ENCODE measurements at places on chromosomes 3 and 15. TPM values are rescaled to one million over a fixed set of nuclear protein-coding genes. Genes with fewer than 3 reads are reported as not detected.

The EFL1 gene
- total RNA-seq: 9.7 TPM

The IMPG2 gene
- total RNA-seq: 0.09 TPM

The SLC24A5 gene
- not detected for total RNA-seq

The MME gene
- 1.9 TPM for total RNA-seq

The NXPE3 gene
- total RNA-seq: 2.6 TPM

The CHRD gene
- total RNA-seq: 18.4 TPM

The GOLGA8G gene
- not detected for total RNA-seq

The CELF6 gene
- 1.9 TPM for total RNA-seq

The ST8SIA2 gene
- not detected for total RNA-seq

The HCLS1 gene
- total RNA-seq: 2.5 TPM

The ITIH4 gene
- 276 TPM for total RNA-seq

The GOLGA6D gene
- not detected for total RNA-seq

DNA sequence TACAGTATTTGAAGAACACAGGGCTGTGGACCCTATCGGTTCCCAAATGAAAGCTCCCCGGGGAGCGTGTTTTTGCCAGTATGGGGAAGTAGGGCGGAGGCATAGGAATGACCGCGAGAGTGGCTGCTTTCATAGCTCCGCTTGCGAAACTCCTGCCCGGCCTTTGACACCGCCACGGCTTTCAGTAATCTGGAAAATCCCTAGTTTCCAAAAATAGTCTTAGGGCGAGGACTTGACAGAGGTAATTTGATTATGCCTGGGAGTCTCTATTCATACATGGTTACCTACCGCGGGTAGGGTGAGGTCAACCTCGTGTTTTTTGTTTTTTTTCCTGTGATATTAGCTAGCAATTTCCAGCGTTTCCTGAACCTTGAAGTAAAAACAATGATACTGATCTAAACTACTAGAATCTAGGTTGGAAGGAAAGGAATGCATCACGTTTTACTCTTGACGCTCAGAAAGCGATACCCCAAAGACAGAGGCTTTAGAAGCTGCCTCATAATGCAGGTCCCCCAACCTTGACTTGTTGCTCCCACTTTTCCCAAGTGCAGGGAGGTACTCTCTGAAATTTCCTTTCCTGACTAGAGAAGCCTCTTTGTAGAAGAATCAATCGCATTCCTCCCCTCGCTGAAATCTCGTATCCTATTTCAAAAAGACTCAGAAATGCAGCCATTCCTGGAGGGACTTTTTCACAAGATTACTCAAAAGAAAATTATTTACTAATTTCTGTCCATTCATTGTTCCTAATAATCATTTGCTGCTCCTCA is 894 bp upstream of the CCNL1 start:
- peak; percentile 84 for DNase-seq
- H3K4me3 ChIP-seq: peak overlapping the region; percentile 96
- H3K4me1 ChIP-seq: peaks cover 26% of the 10 kb centered on the region

- no peaks in the 10 kb centered on the region for H3K36me3 ChIP-seq
- no peaks in the 10 kb centered on the region for H3K27me3 ChIP-seq
- H3K27ac ChIP-seq: no peak overlapping the region
- no peak for DNase-seq
Observed at GRCh38 chr3:72346526-72346926, 501.7 kb downstream of the SHQ1 start.

DNA sequence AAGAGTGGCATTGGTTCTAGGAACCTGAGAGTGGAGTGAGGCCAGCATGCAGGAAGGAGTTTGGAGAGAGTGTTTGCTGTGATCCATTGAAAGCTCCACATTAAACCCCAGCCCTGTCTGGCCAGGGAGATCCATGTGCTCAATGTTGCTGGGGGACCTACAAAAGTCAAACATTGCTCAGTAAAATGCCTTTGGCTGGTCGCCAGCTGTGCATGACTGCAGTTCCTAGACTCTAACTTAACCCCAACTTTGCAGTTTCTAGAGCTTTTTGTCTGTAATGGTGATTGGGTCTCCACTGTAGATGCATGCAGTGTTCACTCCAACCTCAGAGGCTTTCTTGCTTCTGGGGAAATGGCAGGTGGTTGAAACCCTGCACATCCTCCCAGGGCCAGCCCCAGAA is 99.7 kb upstream of the ABHD17C start:
- H3K36me3 ChIP-seq: no peaks in the 10 kb centered on the region
- H3K4me3 ChIP-seq: no peak overlapping the region
- DNase-seq: no peak
- no peak overlapping the region for H3K27ac ChIP-seq
- H3K4me1 ChIP-seq: no peaks in the 10 kb centered on the region

- peak; percentile 74 for DNase-seq
- H3K4me3 ChIP-seq: peak within 1 kb of the TSS; percentile 89
- peaks cover 7% of the 10 kb centered on the region for H3K4me1 ChIP-seq
Observed at GRCh38 chr15:38252481-38253350, at the start of gene SPRED1. Gene SPRED1, plus strand, starts transcription at chr15:38252836. Its CDS starts 350 bp downstream, at chr15:38253186.

DNA sequence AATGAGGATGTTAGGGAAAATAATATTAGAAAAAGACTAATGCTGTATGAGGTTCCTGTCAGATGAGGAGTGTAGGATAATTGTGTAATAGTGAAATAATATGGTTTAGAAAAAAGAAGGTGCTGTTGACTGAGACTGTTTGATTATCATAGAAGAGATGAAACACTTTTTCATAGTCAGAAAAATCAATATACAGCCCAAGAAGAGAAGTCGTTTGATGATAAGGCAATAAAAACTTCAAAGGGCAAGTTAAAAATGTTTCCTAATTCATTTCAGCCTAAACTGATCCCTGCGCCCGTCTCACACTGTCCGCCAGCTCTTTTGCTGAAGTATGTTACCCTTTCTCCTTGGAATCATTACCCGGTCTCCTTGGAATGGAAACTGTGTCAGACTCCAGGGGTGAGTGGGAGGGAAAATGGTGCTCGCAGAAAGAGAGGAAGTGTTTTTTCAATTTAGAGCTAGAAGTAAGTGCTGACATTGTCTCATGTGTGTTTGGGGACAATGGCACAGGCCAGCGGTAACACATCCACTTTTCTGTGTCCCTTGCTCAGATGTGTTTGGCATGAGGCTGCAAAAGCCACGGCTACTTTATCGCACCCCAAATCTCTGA is 23.6 kb downstream of the DUT start:
- no peaks in the 10 kb centered on the region for H3K36me3 ChIP-seq
- DNase-seq: no peak
- H3K4me1 ChIP-seq: no peaks in the 10 kb centered on the region

GRCh38 chr3:14788644-14789043 is 30.1 kb upstream of the FGD5 start:
- H3K4me1 ChIP-seq: no peaks in the 10 kb centered on the region
- no peaks in the 10 kb centered on the region for H3K36me3 ChIP-seq
- H3K27me3 ChIP-seq: no peaks in the 10 kb centered on the region
- DNase-seq: no peak

DNA sequence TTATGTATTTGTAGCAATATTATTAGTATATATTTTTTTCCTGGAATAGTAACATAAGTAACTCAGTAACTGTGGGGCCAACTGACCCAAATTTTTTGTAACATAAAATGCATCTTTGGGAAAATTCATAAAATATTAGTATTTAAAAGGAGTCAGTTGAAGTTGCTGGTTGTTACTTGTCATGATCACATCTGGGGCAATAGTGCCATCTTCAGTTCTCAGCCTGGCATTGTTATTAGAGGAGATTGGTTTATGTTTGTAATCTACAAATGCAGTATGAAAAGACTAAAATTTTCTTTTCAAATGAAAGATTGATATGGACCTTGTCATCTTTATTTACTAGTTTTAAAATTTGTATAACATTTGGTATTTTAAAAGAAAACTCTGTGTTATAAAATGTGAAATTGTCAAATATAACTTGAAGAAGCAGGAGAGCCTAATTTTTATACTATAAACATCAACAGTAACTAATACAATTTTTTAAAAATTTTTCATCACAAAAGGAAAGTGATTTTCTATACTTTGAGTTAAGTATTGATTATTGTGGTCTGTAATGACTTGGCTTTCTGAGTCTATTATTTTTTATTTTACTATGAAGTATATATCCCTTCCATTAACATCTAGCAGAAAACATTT is 38.8 kb upstream of the MLF1 start:
- no peaks in the 10 kb centered on the region for H3K4me1 ChIP-seq
- H3K27ac ChIP-seq: no peak overlapping the region
- H3K4me3 ChIP-seq: no peak overlapping the region
- no peaks in the 10 kb centered on the region for H3K27me3 ChIP-seq
- DNase-seq: no peak
- H3K36me3 ChIP-seq: no peaks in the 10 kb centered on the region

DNA sequence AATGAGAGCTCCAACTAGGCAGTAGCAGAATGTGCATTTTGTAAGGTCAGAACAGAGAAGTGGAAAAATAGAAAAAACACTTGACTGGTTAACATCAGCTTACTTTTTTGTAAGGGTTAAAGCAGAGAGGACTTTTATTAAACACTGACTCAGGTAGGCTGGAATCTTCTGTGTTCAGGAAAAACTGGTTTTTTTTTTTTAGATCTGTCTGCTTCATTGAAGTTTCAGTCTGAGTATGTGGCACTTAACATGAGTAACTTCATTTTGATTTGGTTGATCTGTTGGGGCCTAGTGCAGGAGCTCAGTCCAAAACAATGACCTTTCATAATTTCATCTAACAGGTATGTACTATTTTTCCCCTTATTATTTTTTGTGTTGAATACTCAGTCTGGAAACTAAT is 141.1 kb downstream of the DOCK3 start:
- H3K36me3 ChIP-seq: no peaks in the 10 kb centered on the region
- H3K27me3 ChIP-seq: no peaks in the 10 kb centered on the region
- no peak overlapping the region for H3K4me3 ChIP-seq
- no peak overlapping the region for H3K27ac ChIP-seq

GRCh38 chr15:80906159-80906766 is 83.4 kb downstream of the MESD start:
- DNase-seq: no peak
- no peaks in the 10 kb centered on the region for H3K36me3 ChIP-seq
- H3K27me3 ChIP-seq: no peaks in the 10 kb centered on the region
- no peak overlapping the region for H3K4me3 ChIP-seq
- no peaks in the 10 kb centered on the region for H3K4me1 ChIP-seq

- no peaks in the 10 kb centered on the region for H3K4me1 ChIP-seq
- H3K4me3 ChIP-seq: no peak overlapping the region
- no peaks in the 10 kb centered on the region for H3K36me3 ChIP-seq
- H3K27ac ChIP-seq: no peak overlapping the region
Observed at GRCh38 chr3:101984356-101984755, 135.0 kb downstream of the NFKBIZ start.

DNA sequence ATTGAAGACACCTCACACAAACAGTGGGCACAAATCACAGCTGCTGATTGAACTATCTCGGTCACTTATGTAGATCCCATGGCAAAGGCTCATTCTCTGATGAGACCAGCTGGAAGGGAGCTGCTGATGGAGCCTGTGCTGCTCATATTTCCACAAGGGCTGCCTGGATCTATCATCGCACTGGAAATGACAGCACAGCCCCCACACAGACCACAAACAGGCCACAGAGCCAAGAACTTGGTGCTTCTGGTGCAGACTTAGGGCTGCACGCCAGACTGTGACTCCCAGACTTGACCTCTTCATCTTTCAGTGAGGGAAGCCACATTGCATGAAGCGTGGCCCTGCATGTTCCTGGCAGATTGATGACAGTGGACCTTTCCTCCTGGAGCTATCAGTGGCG is 197.6 kb downstream of the MINAR1 start:
- no peak overlapping the region for H3K4me3 ChIP-seq
- H3K36me3 ChIP-seq: no peaks in the 10 kb centered on the region
- H3K4me1 ChIP-seq: no peaks in the 10 kb centered on the region

GRCh38 chr3:187165144-187165543 is 25.8 kb upstream of the RPL39L start:
- DNase-seq: no peak
- no peaks in the 10 kb centered on the region for H3K4me1 ChIP-seq
- no peaks in the 10 kb centered on the region for H3K27me3 ChIP-seq
- no peaks in the 10 kb centered on the region for H3K36me3 ChIP-seq
- no peak overlapping the region for H3K4me3 ChIP-seq

- H3K27ac ChIP-seq: no peak overlapping the region
- H3K27me3 ChIP-seq: no peaks in the 10 kb centered on the region
- H3K36me3 ChIP-seq: no peaks in the 10 kb centered on the region
- DNase-seq: no peak
Observed at GRCh38 chr3:50806806-50807205, 132.1 kb downstream of the DOCK3 start.

GRCh38 chr3:107816107-107816506 is 274.7 kb downstream of the CD47 start:
- H3K27ac ChIP-seq: no peak overlapping the region
- no peaks in the 10 kb centered on the region for H3K4me1 ChIP-seq
- no peak overlapping the region for H3K4me3 ChIP-seq
- H3K36me3 ChIP-seq: no peaks in the 10 kb centered on the region
- no peak for DNase-seq
- no peaks in the 10 kb centered on the region for H3K27me3 ChIP-seq

- no peaks in the 10 kb centered on the region for H3K27me3 ChIP-seq
- H3K27ac ChIP-seq: no peak overlapping the region
- H3K4me1 ChIP-seq: no peaks in the 10 kb centered on the region
- no peaks in the 10 kb centered on the region for H3K36me3 ChIP-seq
- no peak for DNase-seq
Observed at GRCh38 chr3:123668906-123669305, 84.1 kb upstream of the HACD2 start.

- H3K27me3 ChIP-seq: no peaks in the 10 kb centered on the region
- H3K4me3 ChIP-seq: no peak overlapping the region
- H3K4me1 ChIP-seq: no peaks in the 10 kb centered on the region
Observed at GRCh38 chr3:12891985-12892839, 50.8 kb upstream of the RPL32 start.

DNA sequence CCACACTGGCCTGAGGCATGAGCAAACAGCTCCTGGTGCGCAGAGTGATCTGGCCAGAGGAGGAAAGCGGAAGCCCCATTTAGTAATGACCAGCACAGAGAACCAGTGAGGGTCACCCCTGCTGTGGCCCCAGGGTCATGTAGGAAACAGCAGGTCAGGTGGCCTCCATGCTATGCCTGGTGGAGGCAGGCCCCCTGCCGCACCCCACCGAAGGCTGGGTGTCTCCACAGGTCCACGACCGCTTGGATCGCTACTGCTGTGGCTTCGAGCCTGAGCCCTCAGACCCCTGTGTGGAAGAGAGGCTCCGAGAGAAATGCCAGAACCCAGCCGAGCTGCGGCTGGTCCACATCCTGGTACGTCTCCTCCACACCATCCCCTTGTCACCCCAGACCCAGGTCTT is 52.6 kb downstream of the POMGNT2 start:
- H3K4me3 ChIP-seq: no peak overlapping the region
- H3K4me1 ChIP-seq: no peaks in the 10 kb centered on the region
- no peaks in the 10 kb centered on the region for H3K27me3 ChIP-seq
- no peak for DNase-seq
- no peaks in the 10 kb centered on the region for H3K36me3 ChIP-seq

DNA sequence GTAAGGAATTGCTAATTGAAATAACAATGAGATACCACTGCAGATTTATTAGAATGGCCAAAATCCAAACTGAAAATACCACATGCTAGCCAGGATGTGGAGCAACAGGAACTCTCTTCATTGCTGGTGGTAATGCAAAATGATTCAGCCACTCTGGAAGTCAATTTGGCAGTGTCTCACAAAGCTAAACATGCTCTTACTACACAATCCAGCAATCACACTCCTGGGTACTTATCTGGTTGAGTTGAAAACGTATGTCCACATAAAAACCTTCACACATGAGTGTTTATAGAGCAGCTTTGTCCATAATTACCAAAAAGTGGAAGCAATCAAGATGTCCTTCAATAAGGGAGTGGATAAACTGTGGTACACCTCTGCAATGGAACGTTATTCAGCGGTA is 113.3 kb downstream of the SMAD6 start:
- H3K4me3 ChIP-seq: no peak overlapping the region
- no peaks in the 10 kb centered on the region for H3K4me1 ChIP-seq
- H3K27ac ChIP-seq: no peak overlapping the region
- H3K36me3 ChIP-seq: no peaks in the 10 kb centered on the region

GRCh38 chr3:147413686-147414389 is 4.7 kb downstream of the ZIC1 start:
- H3K36me3 ChIP-seq: no peaks in the 10 kb centered on the region
- no peak overlapping the region for H3K27ac ChIP-seq
- peaks cover 20% of the 10 kb centered on the region for H3K27me3 ChIP-seq
- no peak for DNase-seq
- no peak overlapping the region for H3K4me3 ChIP-seq
